Tongue (tissue), 3 donors: ENCODE measurements at places on chromosomes 11 and 22. TPM values are rescaled to one million over a fixed set of nuclear protein-coding genes. Genes with fewer than 3 reads are reported as not detected.

PKP3 gene
- 39.2 TPM for total RNA-seq

DNA sequence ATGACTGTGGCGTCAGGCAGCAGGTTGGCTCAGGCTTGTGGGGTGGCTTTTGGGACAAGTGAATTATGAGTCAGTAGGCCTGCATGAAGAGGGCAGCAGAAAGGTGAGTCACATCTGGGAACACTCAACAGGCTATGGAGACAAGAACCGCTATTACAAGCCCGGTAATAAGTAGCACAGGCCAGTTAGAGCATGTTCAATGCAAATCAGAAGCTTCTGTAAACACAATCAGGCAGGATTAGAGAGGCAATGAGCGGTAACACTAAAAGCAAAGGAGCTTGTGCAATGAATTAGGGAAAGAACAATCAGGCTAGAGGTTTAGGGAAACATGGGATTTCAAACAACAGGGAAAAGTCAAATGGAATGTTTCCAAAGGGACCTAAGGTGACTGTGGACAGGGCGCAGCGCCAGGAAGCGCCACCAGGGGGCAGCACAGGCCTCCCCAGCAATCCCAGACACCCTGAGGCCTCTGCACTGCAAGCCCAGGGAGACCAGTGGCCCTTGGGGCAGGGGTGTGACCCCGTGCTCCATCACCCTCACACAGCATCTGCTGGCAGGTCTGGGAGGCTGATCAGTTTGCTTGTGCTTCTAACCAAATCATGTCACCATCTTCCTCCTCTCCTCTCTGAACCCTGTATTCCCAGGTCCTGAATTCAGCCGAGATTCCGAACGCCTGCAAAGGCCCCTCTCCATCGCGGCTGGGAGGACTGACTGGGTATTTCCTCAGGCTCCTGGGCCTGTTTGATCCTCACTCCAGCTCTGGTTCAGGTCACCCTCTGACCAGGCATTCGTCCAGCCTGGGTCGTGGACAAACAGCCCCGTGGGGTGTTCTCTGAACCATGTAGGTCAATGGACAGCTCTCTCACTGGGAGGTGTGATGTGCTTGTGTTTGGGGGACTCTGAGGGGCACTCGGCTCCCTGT, 50.0 kb downstream of the C11orf58 start:
- DNase-seq: peak; percentile 70

- no peak for DNase-seq
Observed at GRCh38 chr22:19974935-19975706, 33.5 kb upstream of the TXNRD2 start.

DNA sequence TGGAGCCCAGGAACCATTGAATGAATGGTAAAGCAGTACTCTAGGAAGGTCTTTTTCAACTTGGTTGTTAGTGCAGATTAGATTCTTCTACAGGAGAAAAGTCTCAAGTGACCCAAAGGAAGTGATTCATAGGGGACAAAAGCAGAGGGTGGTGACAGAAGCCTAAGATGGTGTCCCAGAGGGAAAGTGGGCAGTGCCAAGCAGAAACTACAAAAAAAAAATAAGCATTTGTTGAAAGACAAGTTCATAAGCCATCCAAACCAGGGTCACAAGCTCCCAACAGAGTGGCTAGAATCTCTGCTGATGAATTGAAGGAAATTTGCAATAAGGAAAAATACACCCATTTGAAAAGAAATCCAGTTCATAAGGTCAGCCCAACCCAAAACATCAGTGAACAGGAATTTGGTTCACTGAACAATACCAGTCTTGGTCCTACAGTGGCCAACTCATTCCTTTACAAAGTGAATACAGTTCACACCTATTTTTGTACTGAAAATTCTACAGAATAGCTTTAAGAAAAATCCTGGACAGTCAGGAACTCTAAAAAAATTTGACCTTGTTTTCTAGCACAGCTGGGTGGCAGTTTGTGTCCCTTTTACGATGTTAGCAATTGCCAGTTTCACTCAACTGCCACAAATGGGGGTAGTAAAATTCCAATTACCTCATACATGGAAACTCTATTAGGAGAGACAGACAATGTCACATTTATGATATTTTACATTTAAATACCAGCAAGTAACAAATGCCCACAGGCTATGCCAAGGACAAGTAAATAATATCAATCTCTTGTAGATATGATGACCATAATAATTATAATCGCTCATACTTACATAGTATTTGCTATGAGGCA, 21.6 kb upstream of the NUP160 start:
- no peak for DNase-seq

DNA sequence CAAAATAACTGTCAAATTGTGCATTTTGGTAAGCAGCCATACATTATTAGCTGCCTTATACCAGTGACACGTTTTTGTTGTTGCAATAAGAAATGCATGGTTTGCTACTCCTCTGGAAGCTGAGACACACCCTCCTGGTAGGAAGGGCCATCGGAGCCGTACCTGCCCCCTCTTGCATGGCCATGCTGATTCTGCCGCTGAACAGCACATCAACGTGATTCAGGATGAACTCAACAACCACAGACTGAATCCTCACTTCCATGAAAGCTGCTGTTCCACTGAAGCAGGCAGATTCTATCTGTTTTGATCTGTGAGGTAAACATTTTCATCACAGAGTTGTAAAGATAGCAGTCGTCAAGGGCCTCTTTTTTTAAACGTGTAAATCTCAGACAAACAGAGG, 38.6 kb upstream of the TP53AIP1 start:
- DNase-seq: no peak

- peak; percentile 38 for DNase-seq
Observed at GRCh38 chr11:67117672-67118180, 1.3 kb upstream of the KDM2A start.

- DNase-seq: no peak
Observed at GRCh38 chr11:126281245-126281644, 1.6 kb upstream of the TIRAP start.

CEP57 gene
- 79.2 TPM for total RNA-seq

JAML gene
- 9.7 TPM for total RNA-seq
